ENCODE measurements at places on chromosomes 7 and 10. TPM values are rescaled to one million over a fixed set of nuclear protein-coding genes. Genes with fewer than 3 reads are reported as not detected.

DNA sequence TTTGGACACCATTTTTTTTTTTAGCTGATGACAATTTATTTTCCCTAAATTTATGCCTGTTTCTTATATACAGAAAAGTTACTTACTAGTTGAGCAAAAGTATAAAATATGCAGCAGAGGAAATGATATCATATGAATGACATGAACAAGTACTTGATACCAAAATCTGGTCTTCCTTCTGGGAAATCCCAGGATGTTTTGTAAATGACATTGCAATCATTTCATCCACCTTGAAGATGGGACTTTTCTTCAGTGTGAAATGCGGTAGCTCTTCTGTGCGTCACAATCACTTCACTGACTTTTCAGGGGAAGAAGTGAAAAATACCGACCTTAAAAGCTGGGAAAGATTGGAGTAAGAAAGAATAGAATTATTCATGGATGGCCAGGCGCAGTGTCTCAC, 23.8 kb downstream of the C1QL3 start:
- no peaks in the 10 kb centered on the region for H3K36me3 ChIP-seq
- DNase-seq = no peak
- H3K27me3 ChIP-seq = no peaks in the 10 kb centered on the region
- H3K4me1 ChIP-seq = no peaks in the 10 kb centered on the region
- no peak overlapping the region for H3K4me3 ChIP-seq
- H3K27ac ChIP-seq = no peak overlapping the region

DNA sequence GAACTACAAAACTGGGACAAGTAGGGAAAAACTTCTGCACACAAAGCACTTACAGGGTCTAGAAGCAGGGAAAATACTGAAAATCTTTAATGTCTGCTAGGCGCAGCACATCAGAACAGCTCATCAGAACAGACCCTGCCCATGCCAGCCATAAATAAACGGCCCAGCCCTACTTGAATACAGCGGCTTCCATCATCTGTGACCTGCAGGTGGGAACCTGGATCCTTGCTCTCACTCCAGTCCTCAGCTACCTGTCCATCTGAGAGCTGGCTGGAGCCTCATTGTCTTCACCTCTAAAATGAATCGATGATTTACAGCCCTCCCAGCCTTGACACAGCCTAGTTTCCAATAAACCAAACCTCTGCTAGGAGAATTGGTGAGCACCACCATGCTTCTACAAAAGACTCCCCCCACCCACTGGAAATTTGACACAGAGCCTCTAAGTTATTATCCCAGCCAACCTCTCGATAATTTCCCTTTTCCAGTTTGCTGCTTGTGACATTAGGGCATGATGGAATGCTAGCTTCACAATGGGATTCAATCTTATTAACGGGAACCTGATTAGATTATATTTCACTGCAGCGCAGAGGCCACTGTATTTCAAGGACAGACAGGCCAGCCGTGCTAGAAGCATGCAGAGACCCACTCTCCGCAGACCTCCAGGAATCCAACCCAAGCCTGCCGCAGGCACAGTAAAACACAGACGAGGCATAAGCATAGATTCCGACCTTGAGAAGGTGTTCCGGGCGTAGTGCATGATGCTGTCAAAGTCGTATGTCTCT, 61.6 kb upstream of the OPALIN start:
- H3K27me3 ChIP-seq = no peaks in the 10 kb centered on the region
- no peak for DNase-seq
- H3K4me1 ChIP-seq = no peaks in the 10 kb centered on the region
- no peak overlapping the region for H3K27ac ChIP-seq
- H3K36me3 ChIP-seq = no peaks in the 10 kb centered on the region

GRCh38 chr10:74418285-74418872, 267.4 kb downstream of the ADK start:
- H3K27me3 ChIP-seq = no peaks in the 10 kb centered on the region
- H3K4me3 ChIP-seq = no peak overlapping the region
- no peak for DNase-seq
- H3K27ac ChIP-seq = no peak overlapping the region
- peaks cover 7% of the 10 kb centered on the region for H3K4me1 ChIP-seq

COL17A1 gene
- polyA plus RNA-seq = not detected

DNA sequence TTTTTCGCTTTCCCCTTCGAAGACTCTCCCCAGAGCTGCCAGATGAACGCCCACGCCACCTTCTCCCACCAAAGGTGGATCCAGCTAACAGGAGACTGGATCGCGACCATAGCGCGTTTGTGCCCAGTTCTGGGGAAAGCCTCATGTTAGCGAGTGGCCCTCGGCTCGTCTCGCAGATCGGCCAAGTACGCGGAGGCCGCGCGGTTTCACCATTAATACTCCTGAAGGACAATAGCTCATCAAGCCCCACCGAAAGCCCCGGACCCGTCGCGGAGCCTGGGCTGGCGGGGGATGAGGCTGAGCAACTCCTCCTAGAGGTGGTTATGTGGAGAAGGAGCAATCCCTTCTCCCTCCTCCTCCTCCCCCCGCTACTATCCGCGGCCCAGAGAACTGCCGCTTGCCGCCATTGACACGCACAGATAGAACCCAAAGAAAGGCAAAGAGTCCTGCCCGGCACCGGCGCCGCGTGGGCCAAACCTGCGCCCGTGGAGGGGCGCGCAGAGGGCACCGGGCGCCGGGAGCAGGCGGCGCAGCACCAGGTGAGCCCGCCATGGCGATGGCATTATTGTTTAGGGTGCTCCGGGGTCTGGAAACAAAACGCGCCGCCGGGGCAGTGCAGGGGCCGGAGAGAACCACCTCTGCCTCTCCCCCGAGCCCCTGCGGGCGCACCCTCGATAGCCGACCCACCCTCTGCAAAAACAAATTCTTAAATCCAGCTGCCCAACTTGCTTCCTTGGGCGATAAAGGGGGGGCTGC, at the start of gene MACROH2A2:
MACROH2A2 (plus strand) TSS at position 385 of the 756 bp plus-strand sequence. CDS start 22,813 bp downstream, outside the sequence.
- no peak within 1 kb of the TSS for H3K4me3 ChIP-seq
- H3K4me1 ChIP-seq = peaks cover 8% of the 10 kb centered on the region
- peaks cover 19% of the 10 kb centered on the region for H3K27me3 ChIP-seq
- no peak for DNase-seq

GRCh38 chr7:85023066-85023712, 163.7 kb downstream of the SEMA3D start:
- H3K27ac ChIP-seq = no peak overlapping the region
- no peaks in the 10 kb centered on the region for H3K4me1 ChIP-seq
- no peaks in the 10 kb centered on the region for H3K36me3 ChIP-seq
- no peaks in the 10 kb centered on the region for H3K27me3 ChIP-seq
